ENCODE measurements at places on chromosomes 11 and 22. TPM values are rescaled to one million over a fixed set of nuclear protein-coding genes. Genes with fewer than 3 reads are reported as not detected.

GRCh38 chr22:44586351-44586990, 88.4 kb upstream of the RTL6 start:
- no peak for DNase-seq

GRCh38 chr11:11973361-11973800, 35.0 kb downstream of the DKK3 start:
- DNase-seq, result no peak

- no peak for DNase-seq
These were observed 148.3 kb downstream of the CEP164 start for GRCh38 chr11:117475716-117476530.

GRCh38 chr11:95675585-95675984, 114.0 kb downstream of the FAM76B start:
- DNase-seq, result no peak

GRCh38 chr11:65596520-65596919, 920 bp upstream of the KCNK7 start:
- no peak for DNase-seq

DNA sequence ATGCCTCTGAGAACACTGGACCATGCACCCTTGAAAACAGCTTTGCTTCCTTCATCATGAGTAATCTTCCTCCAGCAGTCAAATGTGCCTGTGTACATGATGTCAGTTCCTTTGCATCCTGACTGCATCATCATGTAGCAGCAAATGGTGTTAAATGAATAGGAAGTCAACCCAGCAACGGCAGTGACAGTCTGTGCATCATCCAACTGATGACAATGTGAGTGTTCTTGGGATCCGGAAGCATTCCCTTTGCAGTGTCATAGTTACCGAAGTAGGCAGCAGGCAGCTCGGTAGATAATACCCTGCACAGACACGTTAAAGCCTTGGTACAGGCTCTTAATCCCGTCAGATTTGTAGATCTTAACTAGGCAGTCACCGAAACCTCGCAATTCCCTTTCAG, 2.5 kb downstream of the WBP2NL start:
- DNase-seq, result no peak

- no peak for DNase-seq
These were observed 123.5 kb upstream of the LMO1 start for GRCh38 chr11:8387141-8387540.

- DNase-seq, result no peak
These were observed 14.2 kb downstream of the TMEM121B start for GRCh38 chr22:17106785-17107546.

- no peak for DNase-seq
These were observed 6.3 kb downstream of the FXYD2 start for GRCh38 chr11:117818041-117818873.

GRCh38 chr11:75233754-75234172, 6.8 kb upstream of the TPBGL start:
- no peak for DNase-seq

GRCh38 chr11:3669128-3669527, 2.1 kb downstream of the CHRNA10 start:
- no peak for DNase-seq

DNA sequence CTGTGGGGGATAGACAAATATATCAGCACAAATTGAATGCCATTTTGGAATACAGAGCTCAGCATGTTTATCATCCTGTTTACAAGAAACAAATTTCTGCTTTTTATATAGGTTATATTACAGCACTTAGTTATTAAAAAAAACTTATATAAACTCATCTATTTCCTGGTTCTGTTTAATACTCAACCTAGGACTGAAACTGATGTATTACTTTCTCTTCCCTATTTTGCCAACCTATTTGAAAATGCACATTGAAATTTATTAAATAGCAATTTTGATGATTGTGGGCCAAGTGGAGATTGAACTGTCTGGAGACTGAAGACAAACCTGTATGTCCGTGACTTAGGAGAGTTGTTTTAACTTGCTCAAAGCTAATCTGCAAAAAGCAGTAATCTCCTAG, 288.3 kb upstream of the ANO3 start:
- DNase-seq, result no peak

- no peak for DNase-seq
These were observed 17.8 kb downstream of the ADA2 start for GRCh38 chr22:17201285-17201945.

- no peak for DNase-seq
These were observed 20.4 kb upstream of the LYVE1 start for GRCh38 chr11:10588904-10589303.

GRCh38 chr11:46202696-46203391, 74.6 kb upstream of the CREB3L1 start:
- DNase-seq, result no peak

DNA sequence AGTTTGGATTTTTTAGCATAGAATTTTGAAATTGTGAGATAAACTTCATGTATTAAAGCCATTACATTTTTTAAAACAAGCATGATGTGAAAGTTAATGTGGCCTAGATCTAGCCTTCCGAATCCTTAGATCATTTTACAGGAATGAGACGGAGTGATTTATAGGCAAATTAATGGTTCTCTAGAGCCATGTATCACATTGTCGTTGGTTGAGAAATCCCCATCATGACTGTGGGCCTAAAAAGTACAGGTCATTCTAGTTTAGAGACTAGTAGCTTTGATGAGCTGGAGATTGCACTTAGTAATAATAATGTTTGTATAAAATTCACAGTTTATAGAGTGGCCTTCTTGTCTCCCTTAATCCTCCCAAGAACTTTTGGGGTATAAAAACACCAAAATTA, 7.1 kb downstream of the EWSR1 start:
- DNase-seq, result no peak

DNA sequence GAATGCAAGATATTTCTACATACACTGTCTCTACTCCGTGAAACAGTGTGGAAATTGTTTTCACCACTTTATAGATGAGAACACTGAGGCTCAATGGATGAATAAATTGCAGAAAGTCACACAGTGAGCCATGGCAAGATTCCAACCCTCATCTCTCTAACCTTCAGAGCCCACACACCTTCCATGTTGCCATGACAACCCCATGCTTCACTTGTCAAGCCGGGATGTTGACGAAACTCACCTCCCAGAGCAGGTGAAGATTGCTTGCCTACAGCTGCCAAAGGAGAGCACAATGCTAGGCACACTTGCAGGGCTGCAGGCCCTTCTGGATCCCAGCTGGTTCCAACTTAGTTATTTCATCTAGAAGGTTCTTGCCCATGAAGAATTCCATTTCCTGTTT, 71.4 kb upstream of the SEZ6L start:
- DNase-seq, result no peak

DNA sequence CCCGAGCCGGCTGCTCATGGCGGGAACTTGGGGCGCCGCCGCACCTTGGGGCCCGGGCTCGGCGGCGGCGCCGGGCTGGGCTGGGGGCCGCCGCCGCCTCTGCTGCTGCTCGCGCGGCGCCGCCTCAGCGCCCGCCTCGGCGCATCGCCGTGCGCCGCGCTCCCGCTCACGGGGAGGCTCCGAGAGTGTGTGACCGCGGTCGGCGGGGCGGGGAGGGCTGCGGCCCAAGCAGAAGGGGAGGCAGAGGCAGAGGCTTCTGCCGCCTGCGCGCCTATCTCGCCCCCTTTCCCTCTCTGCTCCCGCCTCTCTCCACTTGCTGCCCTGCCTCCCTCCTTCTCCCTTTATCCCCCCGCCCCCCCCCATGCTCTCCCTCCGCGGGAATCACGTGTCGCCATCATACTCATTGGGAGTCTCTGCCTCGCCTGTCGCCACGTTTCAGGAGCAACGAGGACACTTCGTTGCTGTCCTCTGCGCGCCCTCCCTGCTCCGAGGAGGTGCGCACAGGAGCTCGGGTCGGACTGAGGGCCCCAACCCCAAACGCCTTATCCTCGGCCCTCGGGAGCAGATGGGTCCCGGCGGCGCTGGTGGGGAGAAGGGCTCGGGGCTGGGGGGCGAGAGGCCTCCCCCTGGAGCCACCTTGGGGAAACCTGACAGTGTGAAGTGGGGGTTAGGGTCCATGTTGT, at the start of gene GUCY1A2:
GUCY1A2 (minus strand) TSS at position 258 of the 683 bp plus-strand sequence. CDS start 421 bp downstream, outside the sequence.
- no peak for DNase-seq

DNA sequence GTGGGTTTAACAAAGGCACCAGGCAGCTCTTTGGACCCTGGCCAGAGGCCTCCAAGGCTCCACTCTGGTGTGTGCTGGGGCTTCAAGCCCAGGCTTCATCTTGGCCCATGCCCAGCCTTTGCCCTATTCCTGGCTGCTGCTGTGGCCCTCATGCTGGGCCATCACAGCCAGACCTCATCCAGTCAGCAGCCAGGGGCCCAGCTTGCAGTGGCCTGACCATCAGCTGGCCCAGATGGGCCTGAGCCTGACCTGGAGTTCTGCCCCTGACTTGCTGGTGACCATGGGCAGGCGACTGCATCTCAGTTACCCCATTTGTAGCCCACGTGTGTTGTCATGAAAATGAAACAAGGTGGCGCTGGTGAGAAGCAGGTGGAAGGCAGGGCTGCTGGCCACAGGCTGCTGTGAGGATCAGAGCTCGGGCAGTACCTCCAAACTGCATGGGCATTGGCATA, 76.1 kb downstream of the MED15 start:
- DNase-seq, result no peak

DNA sequence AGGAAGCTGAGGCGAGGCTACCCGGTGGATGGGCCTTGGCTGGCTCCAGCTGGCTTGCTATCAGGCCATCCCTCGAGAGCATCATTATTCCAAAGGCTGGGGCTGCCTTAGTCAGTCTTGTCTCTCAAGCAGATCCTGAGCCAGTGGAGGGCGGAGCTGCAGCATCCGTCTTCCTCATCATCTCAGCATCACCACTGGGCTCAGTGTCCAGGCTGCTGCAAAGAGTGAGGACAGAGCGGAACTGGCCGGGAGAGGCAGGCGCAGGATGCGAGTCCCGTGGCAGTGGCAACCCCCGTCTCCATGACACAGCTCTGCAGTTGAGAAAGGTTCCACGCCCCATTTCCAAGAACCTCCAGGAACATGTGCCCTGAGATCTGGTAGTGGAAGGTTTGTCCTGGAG, 4.4 kb downstream of the TP53I11 start:
- no peak for DNase-seq

DNA sequence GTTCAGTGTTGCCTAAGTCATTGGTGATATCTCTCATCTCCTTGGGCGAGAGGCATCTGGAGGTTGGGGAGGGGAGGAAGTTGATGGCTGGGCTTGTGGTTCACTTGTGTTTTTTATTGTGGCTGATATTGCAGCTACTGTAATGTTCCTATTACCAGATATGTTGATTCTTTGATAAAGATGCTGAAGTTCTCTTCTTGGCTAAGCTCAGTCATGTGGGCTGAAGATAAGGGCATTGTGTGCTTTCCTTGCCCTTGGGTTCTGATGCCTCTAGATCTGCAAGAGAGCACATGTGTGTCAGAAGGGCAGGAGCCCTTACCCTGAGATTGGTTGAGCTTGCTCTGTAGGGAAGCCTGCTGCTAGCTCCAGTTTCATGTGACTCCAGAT, 12.0 kb downstream of the STX3 start:
- no peak for DNase-seq

DNA sequence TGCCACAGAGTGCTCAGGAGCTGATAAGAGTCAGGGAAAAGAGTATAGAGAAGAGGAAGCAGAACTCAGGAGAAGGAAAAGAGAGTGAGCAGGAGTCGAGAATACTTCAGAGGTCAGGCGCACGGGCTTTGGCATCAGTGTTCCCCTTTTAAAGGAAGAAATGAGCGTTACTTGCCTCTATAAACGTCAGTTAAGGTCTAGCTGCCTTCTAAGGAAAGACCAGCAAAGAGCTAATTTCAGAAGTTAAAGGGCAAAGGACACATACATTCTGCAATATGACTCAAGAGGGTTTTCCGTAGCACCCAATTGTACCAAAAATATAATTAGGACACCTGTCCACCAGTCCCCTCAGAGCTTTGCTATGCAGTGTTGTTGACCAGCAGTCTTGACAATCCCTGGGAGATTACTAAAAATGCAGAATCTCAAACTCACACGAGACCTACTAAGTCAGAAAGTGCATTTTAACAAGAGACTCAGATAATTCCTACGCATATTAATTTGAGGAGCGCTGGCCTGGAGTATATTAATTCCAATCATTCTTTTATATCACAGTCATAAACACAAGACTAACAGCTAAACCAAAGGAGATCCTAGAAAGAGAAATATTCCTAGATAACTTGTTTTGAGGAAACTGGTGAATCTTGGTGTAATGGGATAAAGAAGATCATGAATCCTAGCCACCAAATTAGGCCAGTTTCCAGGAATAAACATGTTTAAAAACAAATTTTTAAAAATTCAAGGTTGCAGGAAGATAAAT, 249.0 kb downstream of the CADM1 start:
- DNase-seq, result no peak

DNA sequence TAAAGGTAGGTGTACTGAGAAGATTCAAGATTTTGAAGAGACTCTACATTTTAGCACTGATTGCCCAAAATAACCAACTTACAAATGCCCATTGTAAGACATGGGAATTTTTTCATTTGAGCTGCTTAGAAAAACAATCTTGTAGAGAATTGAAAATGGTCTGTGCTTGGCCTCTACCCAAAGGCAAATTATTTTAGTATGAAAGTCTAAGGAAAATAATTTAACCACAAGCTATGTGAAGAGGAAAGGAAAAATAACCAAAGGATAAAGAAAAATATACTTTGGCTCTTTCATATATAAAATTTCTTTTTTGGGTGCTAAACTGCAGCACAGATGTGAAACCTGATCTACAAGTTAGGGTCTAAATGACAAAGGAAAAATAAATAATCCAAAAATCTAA, 54.9 kb downstream of the ME3 start:
- no peak for DNase-seq

DNA sequence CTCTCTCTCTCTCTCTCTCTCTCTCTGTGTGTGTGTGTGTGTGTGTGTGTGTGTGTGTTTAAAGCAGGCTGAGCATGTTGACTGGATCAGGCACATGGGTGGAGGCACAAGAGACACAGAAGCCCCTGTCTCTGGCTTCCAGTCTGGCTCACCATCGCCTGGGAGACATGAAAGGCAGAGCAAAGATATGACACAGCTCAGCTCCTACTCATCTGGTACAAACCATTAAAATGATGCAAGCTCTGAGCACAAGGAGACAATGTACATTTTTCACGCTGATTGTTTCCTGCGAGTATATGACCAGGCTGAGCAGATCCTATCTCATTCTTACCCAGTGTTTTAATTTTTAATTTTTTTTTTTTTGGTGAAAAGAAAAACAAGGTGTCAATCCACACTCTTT, 9.5 kb downstream of the SLC6A5 start:
- DNase-seq, result no peak

DNA sequence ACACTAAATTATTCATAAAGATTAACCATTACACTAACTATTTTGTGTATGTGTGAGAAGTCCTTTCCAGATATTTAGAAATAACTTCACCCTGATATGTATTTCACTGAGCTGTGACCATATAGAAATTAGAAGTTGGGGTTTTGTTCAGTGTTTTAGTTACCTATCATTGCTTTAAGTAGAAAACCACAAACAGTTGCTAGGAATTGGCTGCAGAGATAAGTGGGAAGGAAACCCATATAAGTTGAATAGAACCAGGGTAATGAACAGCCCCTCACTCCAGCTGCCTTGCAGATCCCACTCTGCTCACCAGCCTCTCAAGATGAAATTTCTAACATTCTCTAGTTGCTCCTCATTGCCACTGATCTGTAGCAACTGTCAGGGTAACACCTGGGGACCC, 10.3 kb downstream of the SRSF8 start:
- DNase-seq, result no peak

Gene TIMM10B
- total RNA-seq, result 63.8 TPM

Gene MEI1
- total RNA-seq, result 0.18 TPM

Gene RAB6A
- 149 TPM for total RNA-seq

Gene FJX1
- total RNA-seq, result 31.1 TPM

Gene VPREB1
- not detected for total RNA-seq

Gene SEPTIN5
- 17.2 TPM for total RNA-seq

Gene HMOX1
- 105 TPM for total RNA-seq

Gene FAM180B
- not detected for total RNA-seq

Gene CD248
- total RNA-seq, result 0.15 TPM

Gene XRCC6
- total RNA-seq, result 287 TPM

Gene YAP1
- 158 TPM for total RNA-seq

Gene EIF3L
- 211 TPM for total RNA-seq

Gene CSKMT
- total RNA-seq, result 36.9 TPM
